ENCODE measurements at places on chromosomes 6 and 20.

- DNase-seq: no peak
These were observed 5.1 kb upstream of the TMEM244 start for GRCh38 chr6:129866256-129866655.

- no peak for DNase-seq
These were observed 655 bp upstream of the NDUFAF4 start for GRCh38 chr6:96898241-96898851.

- DNase-seq: no peak
These were observed 47.5 kb downstream of the OPRM1 start for GRCh38 chr6:154086510-154086909.

DNA sequence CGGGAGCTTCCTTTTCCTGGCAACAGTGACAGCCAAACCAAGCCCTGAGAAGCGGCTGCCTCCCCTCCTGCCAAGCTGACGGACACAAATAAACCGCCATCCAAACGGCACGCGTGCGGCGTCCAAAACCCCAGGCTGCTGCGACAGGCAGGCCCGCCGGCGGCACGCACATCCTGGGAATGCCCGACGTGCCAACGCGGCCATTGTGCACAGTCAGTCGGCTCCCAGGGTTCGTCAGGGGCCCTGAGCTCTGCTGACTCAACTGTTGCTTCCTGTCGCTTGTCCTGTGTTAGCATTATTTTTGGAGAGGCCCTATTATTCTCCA is 6.8 kb downstream of the JAG1 start:
- DNase-seq: no peak

DNA sequence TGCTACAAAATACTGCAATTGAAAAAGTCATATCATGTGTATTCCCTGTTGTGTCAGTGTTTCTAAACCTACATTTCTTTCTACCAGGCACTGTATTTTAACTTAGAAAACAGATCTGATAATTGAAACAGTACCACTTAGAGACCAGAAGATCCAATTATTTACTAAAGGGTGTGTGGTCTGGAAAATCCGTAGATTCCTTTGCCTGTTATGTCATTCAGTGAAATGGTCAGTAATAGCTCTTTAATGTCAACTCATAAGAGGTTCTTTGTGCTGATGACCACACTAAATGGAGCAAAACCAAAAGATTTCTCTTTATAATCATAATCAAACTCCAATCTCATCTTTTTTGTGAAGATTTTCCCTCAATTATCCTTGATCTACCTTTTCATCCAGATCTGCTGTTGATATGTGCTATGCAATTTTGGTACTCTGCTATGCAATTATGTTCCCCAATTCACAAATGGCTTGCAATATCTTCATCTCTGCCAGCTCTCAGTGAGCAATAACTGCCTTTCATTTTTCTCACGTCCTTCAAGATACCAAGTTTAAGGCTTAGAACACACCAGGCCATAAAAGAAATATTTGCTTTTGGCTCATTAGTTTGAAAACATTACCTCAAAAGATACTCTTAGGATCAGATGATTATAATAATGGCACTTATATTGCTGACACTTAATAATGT is 165.5 kb downstream of the MOXD1 start:
- DNase-seq: no peak

GRCh38 chr6:21331235-21331634 is 262.3 kb upstream of the SOX4 start:
- no peak for DNase-seq

All from DMS79 treated with DMSO at 0.1 percent for 48 hours (cell line).